Coronary artery (tissue), 2 donors: ENCODE measurements at places on chromosomes 5 and 9.

DNA sequence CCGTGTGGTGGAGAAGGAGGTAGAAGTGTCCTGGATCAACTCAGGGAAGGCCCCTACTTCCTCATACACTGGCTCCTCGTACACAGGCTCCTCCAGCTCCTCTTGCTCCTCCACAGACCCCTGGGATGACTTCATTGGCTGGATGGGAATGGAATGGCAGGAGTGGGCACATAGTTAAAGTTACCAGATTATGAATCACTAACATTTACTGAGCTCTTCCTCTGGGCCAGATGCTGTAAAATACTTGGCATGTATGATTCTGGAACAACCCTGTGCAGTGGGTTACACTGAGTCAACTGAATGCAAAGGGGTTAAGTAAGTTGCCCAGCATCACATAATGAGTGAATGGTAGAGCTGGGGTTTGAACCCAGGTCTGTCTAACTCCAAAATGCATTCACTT is 3.1 kb upstream of the FCHSD1 start:
- DNase-seq, result no peak

GRCh38 chr5:169804861-169805260 is 167.8 kb downstream of the DOCK2 start:
- DNase-seq, result no peak

DNA sequence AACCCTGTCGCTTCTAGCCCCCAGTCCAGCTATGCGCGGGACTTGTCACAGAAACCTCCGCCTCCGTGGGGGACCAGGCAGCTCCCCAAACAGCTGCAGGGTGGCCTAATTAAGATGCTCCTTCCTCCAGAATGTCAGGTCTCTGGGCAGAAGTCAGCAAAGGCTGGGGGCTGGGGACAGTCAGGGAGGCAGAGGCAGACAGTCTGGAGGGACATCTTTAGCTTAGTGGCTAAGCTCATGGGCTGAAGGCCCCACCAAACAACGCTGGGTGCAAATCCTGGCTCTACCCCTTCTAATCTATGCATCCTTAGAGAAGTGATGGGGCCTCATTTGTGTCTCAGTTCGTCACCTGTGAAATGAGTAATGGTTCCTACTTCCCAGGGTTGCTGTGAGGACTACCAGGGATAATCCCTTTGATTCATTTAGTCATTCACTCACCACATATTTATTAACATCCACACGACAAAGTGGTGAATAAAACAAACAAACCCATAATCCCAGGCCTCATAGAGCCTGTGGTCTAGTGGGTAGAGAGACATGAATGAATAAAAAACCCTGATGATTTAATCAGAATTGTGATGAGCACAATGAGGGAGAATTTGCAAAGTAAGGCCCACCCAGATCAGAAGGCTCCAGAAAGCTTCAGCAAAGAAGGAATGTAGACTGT is 20.2 kb upstream of the MED27 start:
- no peak for DNase-seq

DNA sequence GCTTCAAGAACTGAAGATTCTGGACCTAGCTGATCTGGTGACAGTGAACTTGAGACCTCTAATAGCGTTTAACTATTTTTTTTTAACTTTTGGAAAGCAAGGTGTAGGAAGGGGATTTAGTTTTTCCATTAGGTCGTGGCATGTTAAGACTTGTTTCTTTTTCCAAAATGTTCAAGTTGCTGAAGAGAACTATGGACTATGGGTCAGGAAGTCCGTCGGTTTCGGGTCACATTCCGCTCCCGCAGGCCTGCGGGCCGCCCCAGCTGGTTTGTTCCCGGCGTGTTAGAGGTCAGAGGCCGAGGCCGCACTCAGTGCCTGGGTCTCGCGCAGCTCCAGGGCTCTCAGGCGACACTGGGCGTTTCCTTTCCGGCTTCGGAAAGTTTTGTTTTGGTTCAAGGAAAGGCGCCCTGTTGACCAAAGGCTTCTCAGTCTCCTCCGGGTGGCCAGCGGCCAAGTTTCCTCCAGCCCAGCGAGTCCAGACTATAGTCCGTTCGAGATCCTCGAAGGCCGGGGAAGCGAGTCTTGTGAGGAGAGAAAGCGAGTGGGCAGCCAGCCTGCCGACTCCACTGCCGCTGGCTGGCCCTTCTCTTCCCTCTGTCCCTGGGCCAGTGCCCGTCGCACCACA is 586 bp upstream of the FCHO2 start:
- no peak for DNase-seq

- DNase-seq, result no peak
These were observed 16.4 kb downstream of the SMC2 start for GRCh38 chr9:104110509-104110908.

GRCh38 chr5:25604681-25605080 is 959.9 kb upstream of the CDH10 start:
- no peak for DNase-seq

DNA sequence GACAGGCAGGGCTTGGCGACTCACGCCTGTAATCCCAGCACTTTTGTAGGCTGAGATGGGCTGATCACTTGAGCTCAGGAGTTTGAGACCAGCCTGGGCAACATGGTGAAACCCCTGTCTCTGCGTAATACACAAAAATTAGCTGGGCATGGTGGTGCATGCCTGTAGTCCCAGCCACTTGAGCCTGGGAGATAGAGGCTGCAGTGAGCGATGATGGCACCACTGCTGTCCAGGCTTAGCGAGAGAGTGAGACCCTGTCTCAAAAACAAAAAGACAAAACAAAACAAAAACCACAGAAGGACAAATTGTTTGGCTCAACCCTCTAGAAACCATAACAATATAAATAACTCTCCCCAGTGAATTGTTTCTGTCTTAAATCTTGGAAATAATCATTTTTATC is 92.6 kb upstream of the ERBIN start:
- no peak for DNase-seq

DNA sequence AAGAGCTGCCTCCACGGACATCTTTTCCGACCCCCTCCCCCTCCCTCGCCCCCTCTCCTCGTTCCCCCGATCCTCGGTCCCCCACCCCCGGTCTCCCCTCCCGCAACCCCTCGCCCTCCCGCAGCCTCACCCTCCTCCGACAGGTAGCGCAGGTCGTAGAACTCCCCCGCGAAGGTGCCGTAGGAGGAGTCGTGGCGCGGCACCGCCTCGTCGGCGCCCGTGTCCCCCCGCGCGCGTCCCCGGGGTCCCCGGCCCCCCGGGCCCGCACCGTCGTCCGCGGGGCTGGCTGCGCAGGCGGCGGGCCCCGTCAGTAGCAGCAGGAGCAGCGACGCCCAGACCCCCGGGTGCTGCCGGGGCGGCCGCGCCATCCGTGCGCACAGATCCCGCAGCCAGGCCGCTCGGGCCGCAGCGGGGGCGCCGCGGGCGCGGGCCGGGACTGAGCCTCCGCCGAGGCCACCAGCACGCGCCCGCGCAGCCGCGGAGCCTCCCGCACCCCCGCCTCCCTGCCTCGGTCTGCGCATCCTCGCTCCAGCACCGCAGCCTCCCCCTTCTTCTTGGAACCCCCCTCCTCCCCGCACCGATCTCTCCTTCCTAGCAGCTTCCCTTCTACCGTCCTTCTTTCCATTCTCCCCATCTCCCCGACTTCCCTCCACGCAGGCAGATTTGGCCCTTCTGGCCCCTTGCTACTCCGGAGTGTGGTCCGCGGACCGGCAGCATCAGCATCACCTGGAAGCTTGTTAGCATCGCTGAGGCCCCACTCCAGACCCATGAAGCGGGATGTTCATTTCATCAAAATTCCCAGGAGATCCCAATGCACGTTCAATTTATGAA is at the start of gene FRRS1L:
Gene FRRS1L (minus strand): TSS at position 479 of the 831 bp plus-strand sequence. CDS start 111 bp downstream, at position 368.
- DNase-seq, result no peak

GRCh38 chr5:63101870-63102269 is 523.3 kb downstream of the LRRC70 start:
- DNase-seq, result no peak

GRCh38 chr5:89946916-89947315 is 462.6 kb downstream of the CETN3 start:
- DNase-seq, result no peak

- no peak for DNase-seq
These were observed 364.0 kb downstream of the ARHGEF28 start for GRCh38 chr5:73989956-73990355.

- no peak for DNase-seq
These were observed 510 bp downstream of the NOXA1 start for GRCh38 chr9:137423514-137424291.

DNA sequence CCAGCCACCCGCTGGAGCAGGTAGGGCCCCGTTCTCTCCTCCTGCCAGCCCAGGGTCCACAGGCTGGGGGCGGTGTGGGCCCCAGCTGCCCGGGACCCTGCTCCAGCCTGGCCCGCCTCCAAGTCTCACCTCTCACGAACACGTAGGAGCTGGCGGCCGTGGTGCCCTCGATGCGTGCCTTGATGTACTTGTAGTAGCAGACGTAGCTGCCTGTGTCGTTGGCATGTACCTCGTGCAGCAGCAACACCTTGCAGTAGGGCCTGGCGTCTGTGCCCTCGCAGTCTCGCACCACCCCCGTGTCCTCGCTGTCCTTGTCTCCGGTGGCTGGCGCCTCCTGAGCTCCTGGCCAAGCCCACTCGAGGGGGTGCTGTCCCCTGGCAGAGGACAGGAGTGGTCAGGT is 19.0 kb downstream of the FLT4 start:
- DNase-seq, result no peak

DNA sequence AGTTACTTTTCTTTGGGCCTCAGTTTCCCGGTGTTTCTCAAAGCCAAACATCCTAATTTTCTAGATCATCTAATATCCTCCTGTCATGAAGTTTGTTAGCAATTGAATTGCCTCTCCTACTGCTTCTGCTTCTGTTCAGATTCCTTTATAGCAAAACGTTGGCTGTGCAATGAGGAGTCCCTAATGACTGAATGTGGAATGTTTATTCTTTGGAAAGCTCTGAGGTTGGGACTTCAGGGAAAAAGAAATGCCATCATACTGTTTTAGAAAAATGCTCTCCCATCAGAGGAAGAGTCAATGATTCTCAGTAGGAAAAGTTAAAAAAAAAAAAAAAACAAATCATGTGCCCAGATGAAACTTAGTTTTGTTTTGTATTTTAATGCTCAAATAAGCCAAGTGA is 268.7 kb upstream of the PAPPA start:
- DNase-seq, result no peak
